ENCODE measurements at places on chromosomes 2 and 18.
A peak's percentile ranks its signal among the peaks of the same experiment; 100 is the strongest.

DNA sequence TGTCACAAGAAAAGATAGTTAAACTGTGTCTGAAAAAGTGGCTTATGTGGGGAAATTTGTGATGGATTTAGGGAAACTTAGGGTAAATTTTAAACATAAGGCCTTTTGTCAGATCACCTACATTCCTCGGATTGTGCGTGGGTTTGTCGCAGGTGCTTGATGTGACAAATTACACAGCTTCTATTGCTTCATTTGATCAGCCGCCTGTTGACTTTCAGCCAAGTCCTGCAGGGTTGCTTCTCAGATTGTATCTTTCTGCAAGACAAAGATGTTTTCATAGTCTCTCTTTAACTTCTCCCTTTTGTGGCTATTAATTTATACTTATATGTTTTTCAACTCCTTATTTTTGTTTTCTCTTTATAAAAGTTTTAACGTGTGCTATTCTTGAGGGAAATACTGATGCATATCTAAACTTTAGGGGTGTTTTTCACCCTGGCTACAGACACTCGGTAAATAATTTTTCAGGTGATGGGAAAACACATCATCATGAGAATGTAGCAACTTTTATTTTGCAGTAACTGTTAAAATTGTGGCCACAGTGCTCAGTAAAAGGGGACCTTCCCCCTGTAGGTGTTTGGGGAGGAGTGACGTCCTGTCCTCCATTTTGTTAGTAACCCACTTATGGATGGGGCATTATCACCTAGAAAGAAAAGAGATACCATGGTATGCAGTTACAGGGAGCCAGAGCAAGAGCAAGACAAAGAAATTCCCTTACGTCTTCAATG is 31.4 kb downstream of the GALM start:
- no peak for DNase-seq

- DNase-seq, result peak; percentile 20
Measured at GRCh38 chr18:24656551-24657443, 196.4 kb downstream of the HRH4 start.

- peak; percentile 68 for DNase-seq
Measured at GRCh38 chr18:13726972-13727331, 479 bp downstream of the RNMT start.

- no peak for DNase-seq
Measured at GRCh38 chr2:9249020-9249800, 42.6 kb downstream of the ASAP2 start.

- no peak for DNase-seq
Measured at GRCh38 chr2:156592809-156593593, 156.8 kb downstream of the GPD2 start.

- no peak for DNase-seq
Measured at GRCh38 chr2:9110346-9110884, 96.2 kb upstream of the ASAP2 start.

DNA sequence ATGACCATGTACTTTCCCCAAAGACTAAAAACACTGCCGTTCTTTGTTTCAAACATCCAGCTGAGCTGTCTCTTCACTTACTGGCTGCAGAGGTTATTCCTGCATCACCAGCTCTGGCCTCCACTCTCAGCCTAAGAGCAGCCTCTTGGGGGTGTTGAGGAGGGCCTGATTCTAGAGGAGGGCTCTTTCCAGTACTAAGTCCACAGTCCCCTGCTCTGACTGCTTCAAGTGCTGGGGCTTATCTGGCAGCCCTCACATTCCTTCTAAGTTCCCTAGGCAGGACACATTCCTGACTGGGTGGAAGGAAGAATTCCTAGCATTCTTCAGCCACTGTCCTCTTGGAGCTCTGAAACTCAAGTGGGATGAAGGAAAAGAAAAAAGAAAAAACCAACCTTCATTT is 32.9 kb upstream of the EHBP1 start:
- peak; percentile 61 for DNase-seq

DNA sequence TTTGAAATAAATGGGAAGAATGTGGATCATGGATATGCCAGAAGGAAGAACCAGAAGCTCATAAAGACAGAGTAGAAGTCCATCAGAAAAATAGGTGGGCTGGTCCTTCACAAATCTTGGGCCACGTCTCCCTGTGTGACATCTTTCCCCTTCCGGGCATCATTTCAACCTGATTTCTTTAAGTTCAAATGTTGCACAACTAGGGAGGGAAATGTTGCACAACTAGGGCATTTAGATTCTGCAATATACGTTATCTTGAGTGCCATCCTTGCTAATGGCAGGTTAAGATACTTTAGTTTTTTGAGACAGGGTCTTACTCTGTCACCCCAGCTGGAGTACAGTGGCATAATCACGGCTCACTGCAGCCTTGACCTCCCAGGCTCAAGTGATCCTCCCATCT is 129.6 kb downstream of the CERS6 start:
- no peak for DNase-seq

DNA sequence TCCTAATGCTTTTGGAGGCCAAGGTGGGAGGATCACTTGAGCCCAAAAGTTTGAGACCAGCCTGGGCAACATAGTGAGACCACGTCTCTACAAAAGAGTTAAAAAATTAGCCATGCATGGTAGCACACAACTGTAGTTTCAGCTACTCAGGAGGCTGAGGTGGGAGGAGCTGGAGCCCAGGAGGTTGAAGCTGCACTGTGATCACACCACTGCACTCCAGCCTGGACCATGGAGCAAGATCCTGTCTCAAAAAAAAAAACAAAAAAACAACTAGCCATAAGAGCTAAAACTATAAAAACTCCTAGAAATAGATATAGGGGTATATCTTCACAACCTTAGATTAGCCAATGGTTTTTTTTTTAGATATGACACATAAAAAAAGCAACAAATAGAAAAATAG is 16.9 kb upstream of the COL6A3 start:
- no peak for DNase-seq

DNA sequence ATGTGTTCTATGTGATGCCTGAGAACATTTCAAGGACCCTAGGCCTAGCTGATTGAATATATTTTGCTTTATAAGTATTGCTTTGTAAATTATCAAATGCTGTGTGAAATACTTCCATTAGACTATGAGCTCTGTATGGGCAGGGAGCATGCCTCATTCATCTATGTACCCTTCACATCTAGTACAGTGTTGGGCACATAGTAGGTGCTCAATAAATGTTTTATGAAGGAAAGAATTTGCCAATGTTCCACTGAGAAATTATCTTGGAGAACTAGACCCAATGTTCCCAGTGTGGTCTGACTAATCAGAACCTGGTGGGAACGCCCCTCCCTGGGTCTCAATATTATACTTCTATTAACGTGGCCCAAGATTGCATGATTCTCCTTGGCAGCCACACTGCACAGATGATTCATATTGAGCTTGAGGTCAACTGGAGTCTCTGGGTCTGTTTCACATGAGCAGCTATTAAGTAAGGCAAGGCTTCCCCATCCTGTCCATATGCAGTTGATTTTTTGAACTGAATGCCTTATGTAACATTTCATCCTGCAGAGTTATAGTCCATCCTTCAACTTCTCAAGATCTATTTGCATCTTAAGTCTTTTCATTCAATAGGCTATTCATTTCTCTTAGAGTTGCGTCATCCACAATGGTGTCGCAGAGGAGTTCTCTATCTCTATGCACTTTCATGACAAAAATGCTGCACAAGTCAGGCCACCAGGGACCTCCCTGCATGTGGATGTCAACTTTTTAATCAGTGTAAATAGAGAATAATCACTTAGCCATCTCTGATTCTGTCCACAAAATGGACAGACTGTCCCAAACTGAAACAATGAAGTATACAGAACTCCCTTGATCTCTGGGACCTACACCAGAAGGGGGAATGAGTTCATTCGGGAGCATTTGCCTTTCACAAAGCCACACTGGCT is 257.6 kb downstream of the CYP26B1 start:
- DNase-seq, result no peak

DNA sequence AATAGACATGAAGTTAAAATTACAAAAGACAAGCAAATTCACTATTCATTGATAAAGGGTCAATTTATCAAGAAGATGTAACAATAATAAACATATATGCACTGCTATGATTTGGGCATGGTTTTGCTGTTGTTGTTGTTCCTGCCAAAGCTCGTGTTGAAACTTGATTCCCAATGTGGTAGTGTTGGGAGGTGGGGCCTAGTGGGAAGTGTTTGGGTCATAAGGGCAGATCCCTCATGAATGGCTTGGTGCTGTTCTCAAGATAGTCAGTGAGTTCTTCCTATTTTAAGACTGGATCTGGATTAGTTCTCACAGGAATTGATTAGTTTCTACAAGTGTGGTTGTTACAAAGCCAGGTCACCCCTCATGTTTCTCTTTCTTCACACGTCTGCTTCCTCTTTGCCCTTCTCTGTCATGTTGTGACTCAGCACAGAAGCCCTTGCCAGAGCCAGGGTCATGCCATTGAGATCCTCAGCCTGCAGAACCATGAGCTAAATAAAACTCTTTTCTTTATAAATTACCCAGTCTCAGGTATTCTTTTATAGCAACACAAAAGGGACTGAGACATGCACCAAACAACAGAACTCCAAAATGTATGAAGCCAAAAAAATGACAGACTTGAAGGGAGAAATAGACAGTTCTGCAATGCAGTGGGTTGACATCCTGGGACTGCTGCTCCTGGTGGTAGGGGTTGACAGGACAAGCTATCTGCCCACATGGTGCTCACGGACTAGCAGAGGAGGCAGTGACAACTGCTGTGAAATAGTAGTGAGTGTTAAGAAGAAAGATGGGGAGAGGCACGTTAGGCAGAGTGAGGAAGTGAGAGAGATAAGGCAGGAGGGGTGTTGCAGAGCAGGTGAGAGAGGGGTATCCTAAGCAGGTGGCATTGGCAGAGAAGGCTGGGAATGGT is 18.6 kb upstream of the SKA1 start:
- DNase-seq, result no peak

DNA sequence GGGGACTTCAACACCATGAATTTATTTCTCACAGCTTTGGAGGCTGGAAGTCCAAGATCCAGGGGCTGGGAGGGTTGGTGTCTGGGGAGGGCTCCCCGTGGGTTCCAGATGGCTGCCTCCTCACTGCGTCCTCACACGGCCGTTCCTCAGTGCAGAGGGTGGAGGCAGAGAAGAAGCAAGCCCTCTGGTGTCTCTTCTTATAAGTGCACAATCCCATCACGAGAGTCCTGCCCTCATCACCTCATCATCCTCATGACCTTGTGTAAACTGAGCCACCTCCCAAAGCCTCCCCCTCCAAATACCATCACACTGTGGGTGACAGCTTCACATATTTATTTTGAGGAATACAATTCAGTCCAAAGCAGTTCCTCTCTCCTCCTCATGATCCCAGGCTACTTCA is 26.3 kb downstream of the TMEM163 start:
- no peak for DNase-seq

DNA sequence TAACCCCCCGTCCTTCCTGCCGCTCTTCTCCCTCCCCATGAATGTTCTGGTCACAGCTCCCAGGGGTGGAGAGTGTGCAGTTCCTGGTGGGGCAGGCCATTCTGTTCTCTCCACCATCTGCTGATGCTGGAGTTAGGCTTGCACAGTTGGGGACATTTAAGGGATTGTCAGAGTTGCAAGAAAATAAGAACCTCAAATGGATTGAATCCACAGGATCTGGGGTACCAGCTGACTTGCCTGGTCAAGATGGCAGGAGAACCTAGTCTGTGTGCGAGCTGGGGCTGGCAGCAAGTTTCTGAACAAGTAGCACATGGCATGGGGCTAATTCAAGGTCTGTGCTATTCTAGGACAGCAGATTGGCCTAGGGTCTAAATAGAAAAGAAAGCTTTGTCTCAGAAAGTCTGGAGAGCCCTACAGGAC is 60.8 kb upstream of the TXNDC2 start:
- DNase-seq, result no peak

DNA sequence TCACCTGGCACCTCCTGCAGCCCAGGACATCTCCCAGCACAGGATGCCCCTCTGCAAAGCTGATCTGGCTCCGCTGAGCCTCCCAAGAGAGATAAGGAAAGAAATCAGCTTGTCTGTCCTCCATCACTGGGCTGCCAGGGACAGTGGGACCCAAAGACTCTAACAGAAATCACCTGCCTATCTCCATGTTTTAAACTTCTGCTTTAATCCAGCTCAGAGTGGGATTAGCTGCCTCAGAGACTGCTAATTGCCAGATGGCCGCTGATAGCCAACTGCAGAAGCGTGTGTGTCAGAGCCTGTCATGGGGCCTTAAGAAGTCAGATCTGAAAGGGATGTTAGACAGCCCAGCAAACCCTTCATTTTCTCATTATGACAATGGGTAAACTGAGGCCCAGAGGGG is 389.4 kb upstream of the KLHL29 start:
- DNase-seq, result no peak

GRCh38 chr2:136665736-136666135 is 99.6 kb upstream of the THSD7B start:
- DNase-seq, result no peak

- no peak for DNase-seq
Measured at GRCh38 chr2:239466755-239467271, 66.0 kb upstream of the HDAC4 start.

GRCh38 chr2:105885456-105885855 is 140.7 kb downstream of the NCK2 start:
- no peak for DNase-seq

DNA sequence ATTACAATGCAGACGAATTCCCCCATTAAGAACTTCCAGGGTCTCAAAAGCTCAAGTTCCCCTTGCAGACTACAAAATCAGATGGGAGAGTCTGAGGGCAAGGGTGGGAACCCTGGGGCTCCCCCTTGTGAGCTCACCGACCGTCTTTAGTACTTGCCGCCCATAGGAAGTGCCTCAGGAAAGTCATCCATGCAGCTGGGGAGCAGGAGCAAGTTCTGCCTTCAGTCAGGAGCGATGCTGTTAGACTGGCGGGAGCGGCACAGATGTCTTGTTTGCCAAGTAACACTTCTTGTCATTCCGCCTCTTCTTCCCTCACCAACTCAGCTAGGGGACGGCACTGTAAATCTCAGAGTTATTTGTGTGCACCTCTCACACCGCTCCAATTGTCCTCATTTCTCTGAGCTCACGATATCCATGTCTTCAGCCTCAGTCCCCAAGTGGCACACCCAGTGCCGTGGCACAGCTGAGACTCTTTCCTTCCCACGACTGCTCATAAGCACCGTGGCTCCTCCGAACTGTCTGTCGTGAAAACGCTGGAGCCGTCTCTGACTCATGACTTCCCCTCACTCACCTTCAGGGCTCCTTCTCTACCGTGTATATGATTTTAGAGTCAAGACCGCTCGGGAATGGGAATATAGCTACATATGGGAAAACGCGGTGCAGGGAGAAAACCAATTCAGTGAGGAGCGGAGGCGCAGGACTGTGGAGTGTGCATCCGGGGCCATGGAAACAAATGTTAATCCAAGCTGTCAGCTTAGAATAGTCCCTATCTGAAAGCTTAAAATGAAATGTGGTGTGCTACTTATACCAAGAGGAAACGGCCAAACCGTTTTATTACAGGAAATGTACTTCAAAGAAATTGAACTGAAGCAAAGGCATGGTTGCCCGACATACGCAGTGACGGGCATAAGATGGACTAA is 34.0 kb downstream of the UXS1 start:
- DNase-seq, result no peak

GRCh38 chr2:206556357-206556949 is 85.8 kb upstream of the FAM237A start:
- peak; percentile 54 for DNase-seq

DNA sequence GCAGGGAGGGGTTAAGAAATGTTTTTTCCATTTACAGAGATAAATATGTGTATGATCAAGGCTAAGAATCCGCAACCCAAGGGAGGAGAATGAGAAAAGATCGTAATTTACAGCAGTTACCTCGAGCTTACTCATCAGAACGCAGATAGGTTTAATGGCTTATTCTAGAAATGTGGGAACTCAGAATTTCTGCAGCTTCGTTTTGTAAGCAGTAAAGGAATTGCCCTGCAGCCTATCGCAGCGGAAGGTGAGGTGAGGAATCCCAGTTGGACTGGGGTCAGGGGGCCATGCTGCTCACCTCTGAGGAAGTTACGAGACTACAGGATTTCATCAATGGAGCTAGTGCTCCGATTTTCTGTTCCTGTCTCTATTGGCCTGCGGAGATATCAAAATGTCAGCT is 8.1 kb upstream of the TMEM200C start:
- DNase-seq, result no peak
